ENCODE measurements at places on chromosomes 3 and 15.

GRCh38 chr3:150238048-150238802, 169.9 kb upstream of the TSC22D2 start:
- no peak for DNase-seq

DNA sequence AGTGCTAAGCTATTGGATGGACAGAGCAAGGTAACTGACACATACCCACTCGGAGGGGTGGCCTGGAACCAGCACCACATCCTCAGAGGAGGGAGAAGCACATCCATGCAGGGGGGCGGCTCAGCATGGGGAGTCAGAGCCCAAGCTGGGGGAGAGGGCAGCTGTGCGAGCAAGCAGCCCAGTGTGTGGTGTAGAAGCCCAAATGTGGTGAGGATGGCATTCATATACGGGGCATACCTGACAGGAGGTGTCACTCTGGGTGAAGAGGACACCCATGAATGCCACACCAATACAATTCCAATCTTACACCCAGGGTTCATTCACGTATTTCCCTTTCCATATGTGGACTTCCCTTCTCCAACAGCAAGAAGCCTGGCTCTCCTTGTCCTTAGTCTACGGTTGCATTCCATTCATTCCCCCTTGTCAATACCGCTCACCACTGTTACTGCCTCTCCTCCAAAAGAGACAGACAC, 58.7 kb upstream of the ACAN start:
- DNase-seq, result no peak

DNA sequence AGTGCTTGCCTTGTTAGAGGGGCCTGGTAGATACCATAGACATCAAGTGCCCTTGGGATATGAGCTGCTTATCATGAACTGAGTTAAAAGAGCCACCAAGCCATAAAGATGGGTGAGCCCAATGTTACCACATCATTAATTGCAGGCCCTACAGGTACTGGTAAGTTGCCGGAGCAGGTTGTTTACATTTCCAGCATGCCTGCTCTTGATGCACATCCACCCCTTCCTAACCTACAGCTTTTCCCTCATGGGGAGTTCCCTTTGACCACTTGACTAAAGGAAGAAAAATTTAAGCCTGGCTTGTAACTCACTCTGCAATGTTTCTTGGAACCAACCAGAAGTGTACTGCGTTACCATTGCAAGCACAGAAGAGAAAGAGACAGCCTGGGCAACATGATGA, 24.7 kb upstream of the ULK4 start:
- DNase-seq, result no peak

GRCh38 chr15:84752700-84753099, 4.3 kb downstream of the ZNF592 start:
- DNase-seq, result no peak

DNA sequence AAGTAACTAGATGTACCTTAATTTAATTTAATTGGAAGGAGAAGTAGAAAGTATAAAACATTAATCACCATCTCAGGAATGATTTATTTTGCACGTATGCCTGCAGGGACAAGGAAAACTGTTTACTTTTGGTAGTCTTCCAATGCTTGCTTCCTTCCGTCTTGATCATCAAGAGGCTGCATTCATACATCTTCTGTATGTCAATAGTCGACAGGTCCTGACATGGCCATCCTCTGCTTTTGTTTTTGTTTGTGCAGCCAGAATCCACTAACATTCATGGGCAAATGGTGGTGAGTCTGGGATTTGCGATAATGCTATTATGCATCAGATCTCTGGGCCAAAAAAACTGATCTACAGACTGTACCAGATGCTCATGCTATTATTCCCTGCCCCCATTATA, 56.6 kb upstream of the ZPLD1 start:
- DNase-seq, result no peak

- DNase-seq, result no peak
Observed at GRCh38 chr15:51405693-51406523, 64.5 kb downstream of the GLDN start.

GRCh38 chr3:41026394-41027177, 172.7 kb upstream of the CTNNB1 start:
- DNase-seq, result no peak

DNA sequence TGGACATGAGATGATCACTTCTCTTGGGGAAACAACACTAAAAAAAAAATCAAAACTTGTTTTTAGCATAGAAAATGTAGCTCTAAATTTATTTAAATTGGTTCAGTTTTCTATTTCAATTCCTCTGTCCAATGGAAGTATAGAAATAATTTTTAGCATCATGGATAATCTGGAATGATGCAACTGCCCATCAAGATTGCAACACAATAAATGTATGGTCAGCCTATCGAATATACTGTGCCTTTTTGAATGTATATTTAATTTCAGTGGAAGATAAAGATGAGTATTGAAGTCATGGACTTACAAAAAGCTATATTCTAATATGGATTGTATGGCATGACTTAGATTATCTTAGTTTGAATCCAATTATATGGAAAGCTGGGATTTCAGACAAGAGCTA, 906.7 kb downstream of the IGSF11 start:
- DNase-seq, result no peak

DNA sequence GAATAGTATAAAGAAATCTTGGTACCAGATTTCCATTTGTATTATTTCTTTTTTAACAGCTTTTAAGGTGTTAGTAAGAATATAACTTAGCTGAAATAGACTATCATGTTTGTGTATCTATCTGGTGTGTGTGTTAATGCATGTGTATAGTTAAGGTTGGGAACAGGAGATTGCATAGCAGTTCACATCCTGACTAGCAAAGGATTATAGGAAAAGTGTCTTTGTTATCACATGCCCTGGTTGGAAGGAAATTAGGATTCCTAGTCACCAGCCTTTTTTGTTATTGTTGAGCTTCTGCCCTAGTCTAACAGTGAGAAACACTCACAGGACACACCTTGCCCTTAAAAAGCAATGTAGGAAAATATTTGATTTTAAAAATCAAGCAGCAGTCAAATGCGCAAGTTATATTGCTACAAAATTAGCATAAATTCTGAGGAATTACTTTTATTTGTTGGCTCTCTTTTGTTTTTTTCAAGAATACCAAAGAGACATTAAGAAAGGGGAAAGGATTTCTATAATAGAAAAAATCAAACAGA, 58.2 kb downstream of the SETD5 start:
- DNase-seq, result no peak

DNA sequence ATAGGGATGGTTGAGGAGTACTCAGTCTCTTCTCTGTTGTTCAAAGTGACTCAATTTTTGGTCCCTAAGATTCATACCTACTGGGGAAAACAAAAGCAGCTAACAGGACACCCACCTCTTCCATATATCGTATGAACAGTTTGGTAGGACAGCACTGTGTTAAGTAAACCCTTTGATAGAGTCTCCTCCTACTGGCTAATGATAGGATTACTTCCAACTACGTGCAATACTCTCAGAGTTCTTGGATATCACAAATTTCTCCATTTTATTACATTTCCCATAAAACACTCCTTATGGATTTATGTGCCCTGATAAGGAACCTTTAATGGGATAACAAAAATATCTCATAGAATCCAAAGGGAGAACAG, 200.2 kb upstream of the GOLGA6L4 start:
- no peak for DNase-seq

DNA sequence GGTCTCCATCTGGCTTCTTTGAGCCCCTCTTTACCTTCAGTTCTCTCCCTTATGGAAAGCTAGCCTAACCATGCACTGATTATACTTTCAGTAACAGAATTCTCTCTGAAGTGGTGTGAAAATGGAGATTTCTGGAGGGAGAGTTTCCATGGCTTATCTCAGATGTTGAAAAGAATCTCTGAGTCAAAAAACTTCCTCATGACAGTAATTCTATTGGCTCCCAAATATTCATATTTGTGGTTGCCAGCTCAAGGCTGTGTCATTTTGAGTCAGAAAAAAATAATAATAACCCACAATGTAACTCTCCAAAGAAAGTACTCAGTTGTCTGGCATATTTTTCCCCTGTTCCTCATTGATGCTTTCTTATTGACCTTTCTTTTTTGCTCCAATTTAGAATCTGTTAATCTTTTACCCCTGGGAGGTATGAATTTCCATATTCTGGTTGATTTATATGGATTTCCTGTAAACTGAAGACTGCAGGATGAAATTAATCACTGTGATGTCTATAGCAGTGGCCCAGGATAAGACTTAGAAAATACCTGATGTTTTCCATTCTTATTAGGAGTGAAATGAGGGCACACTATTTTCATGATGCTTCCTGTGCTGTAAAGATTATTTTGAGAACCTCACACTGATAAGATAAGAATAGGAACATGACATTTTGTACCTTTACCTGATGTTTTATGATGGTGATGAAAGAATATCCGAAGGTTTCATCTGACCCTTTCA, 149.5 kb upstream of the EPHA3 start:
- no peak for DNase-seq

GRCh38 chr3:32816439-32817256, 1.1 kb upstream of the TRIM71 start:
- no peak for DNase-seq

- DNase-seq, result no peak
Observed at GRCh38 chr3:105542282-105543019, 175.7 kb downstream of the ALCAM start.

- DNase-seq, result no peak
Observed at GRCh38 chr3:69819282-69819681, 80.0 kb downstream of the MITF start.

DNA sequence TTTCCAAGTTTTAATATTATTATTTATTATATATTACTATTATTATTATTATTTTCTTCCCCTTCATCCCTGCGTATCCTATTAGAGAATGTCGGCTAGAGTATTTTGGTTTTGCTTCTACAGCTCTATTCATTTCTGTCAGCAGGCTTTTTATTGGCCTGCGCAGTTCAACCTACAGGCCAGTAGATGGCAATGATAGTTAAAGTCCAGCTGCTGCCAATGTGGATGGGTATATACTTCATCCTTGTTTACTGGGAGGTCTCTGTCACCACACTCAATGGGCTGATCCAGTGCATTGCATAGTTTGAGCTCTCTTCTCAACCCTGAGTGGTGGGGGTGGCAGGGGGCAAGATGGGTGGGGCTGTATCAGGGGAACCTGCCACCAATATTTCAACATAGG, 799.8 kb downstream of the NSUN3 start:
- DNase-seq, result no peak

DNA sequence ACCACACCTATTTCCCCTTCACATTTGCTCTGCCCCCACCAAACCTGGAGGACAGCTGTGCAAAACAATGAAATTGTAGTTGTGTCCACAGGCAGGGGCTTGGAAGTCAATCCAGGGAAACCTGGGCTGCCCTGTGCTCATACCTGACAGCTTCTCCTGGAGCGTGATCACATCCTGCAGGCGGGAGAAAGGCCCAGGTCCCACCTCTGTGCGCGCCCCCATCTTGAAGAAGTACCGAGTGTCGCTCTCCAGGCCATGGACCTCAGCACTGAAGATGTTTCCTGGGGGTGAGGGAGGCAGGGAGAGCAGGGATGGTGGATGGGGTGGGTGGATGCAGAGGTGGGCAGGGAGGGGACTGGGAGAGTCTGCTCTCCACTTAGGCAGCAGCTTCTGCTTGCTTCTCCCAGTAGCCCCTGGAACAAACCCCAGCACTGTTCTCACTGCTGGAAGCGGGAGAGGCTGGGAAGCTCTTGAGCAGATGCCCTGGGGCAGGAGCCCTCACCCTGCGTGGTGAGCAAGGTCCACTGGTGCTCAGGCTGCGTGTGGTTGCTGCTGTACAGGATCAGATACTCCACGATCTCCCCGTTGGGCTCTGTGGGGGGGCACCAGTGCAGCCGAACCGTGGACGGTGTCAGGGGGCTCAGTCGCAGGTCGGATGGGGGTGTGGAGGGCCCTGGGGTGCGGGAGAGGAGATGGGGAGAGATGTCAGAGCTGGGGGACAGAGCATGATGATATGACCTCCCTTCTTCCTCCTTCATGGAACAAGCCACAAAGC, 10.7 kb upstream of the IGDCC3 start:
- DNase-seq, result no peak

- DNase-seq, result no peak
Observed at GRCh38 chr3:123325766-123326256, 123.1 kb downstream of the ADCY5 start.

- DNase-seq, result no peak
Observed at GRCh38 chr15:37010595-37010994, 89.8 kb downstream of the MEIS2 start.

GRCh38 chr3:134753999-134754742, 40.9 kb upstream of the EPHB1 start:
- no peak for DNase-seq

GRCh38 chr3:174495928-174496327, 363.2 kb upstream of the NAALADL2 start:
- no peak for DNase-seq

GRCh38 chr15:100994597-100995446, 75.7 kb downstream of the LRRK1 start:
- DNase-seq, result no peak

DNA sequence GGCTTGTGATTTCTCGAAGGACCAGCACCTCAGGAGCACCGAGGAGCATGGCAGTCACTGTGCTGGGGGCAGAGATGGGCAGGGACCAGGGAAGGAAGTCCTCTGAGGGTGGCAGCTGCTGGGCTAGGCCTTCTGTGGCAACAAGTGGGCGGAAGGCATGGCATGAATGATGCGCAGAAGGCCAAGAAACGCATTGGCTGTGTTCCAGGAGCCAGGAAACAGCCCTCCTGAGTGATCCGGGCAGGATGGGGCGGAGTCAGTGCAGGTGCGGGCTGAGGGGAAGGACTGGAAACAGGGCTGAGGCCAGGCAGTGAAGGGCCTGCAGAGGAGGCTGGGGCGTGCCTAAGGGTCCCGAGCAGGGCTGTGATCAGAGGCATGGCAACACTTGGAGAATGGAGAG, 23.6 kb downstream of the MRPS11 start:
- DNase-seq, result no peak

GRCh38 chr3:142963516-142964448, at the start of gene PAQR9:
TSS of gene PAQR9 (minus strand) at chr3:142963674. CDS start at chr3:142963336, 338 bp downstream.
- no peak for DNase-seq

- no peak for DNase-seq
Observed at GRCh38 chr15:92492551-92493115, 99.0 kb downstream of the ST8SIA2 start.

DNA sequence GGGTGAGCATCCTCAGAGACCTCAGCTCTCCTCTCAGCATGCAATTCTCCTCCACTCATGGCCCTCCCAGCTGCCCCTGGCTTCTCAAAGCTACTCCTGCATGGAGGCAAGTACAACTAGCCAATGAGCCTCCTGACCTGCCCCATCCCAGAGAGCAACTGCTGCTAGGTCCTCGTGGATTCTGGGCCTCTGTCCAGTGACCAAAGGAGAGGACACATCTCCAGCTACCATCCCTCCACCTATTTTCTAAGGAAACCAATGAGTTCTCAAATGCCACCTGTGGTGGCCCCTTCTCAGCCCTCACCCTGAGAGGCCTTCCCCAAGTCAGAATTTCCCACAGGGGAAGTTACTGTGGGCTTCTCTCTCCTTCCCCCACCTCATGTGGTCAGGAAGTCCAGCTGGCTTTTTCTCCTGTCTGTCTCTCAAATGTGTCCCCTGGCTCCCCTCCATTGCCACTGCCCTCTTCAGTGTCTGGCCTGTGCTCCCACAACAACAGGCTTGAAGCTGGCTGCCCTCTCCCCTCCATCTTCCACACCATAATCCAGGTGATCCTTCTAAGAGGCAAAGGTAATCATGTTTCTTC, 43.0 kb downstream of the LIPC start:
- DNase-seq, result no peak

GRCh38 chr3:13122081-13123012, 49.1 kb upstream of the IQSEC1 start:
- DNase-seq, result no peak

GRCh38 chr15:81038975-81039607, 38.4 kb downstream of the TLNRD1 start:
- no peak for DNase-seq

GRCh38 chr3:131494706-131495105, 8.1 kb downstream of the MRPL3 start:
- no peak for DNase-seq

- no peak for DNase-seq
Observed at GRCh38 chr15:42069496-42070278, 24.7 kb downstream of the PLA2G4D start.
